ENCODE measurements at places on chromosomes 7 and 10.

DNA sequence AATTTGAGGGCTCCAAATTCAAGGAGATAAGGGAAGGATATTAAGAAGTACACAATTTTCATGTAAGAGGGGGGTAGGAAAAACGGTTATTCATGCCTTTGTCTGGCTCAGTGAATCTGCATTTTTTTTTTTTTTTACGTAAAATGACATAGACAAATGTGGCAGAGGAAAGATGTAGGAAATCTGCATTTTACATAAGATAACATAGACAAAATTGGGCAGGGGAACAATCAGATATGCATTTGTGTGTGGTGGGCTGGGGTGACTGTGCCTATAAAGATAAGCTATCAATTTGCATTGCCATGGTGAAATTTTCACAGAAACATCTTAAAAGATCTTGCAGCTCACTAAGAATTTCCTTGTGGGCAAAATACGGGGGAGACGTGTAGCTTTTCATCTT, 92.7 kb upstream of the GPR141 start:
- DNase-seq = no peak
- no peaks in the 10 kb centered on the region for H3K36me3 ChIP-seq
- H3K4me3 ChIP-seq = no peak overlapping the region
- H3K4me1 ChIP-seq = no peaks in the 10 kb centered on the region

DNA sequence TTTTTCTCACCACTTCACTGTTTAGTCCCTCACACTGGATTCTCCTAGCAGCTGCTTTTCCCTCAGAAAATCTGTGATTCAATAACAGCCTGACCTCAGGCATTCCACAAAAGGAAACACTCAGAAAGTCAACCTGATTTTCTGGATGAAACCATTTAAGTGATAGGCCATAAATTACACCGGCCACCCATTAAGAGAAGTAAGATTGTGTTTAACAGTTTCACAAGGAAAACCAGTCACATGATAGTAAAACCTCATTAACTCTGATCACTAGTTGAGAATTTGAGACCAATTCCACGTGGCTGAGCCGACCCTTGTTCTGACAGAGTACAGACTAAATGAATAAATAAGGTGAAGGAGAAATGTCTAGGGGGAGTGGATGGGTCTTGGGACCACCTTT, 7.7 kb downstream of the GRM8 start:
- no peak for DNase-seq
- H3K36me3 ChIP-seq = no peaks in the 10 kb centered on the region
- no peaks in the 10 kb centered on the region for H3K27me3 ChIP-seq
- no peaks in the 10 kb centered on the region for H3K4me1 ChIP-seq

GRCh38 chr7:142626420-142627035, 122.7 kb upstream of the PRSS1 start:
- DNase-seq = no peak
- no peak overlapping the region for H3K4me3 ChIP-seq
- no peak overlapping the region for H3K27ac ChIP-seq

DNA sequence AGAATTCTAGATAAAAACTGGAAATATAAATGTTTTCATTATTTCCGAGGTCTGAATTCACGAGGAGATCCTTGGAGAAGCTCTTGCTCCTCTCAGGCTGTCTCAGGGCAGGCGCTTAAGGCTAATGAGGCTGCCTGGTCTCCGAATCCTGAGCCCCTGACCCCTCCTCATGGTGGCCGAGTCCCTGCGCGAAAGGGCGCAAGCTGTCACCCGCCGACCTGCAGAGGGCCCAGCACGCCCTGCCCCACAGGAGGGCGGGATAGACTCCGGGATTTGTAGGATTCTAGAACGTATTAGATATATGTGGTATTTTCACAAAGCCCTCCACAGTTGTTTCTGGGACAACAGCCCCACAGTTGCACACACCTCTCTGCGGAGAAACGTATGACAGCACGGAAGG, 284.1 kb downstream of the ABCA13 start:
- no peak for DNase-seq
- no peak overlapping the region for H3K27ac ChIP-seq
- H3K27me3 ChIP-seq = no peaks in the 10 kb centered on the region
- no peaks in the 10 kb centered on the region for H3K4me1 ChIP-seq
- H3K36me3 ChIP-seq = no peaks in the 10 kb centered on the region

DNA sequence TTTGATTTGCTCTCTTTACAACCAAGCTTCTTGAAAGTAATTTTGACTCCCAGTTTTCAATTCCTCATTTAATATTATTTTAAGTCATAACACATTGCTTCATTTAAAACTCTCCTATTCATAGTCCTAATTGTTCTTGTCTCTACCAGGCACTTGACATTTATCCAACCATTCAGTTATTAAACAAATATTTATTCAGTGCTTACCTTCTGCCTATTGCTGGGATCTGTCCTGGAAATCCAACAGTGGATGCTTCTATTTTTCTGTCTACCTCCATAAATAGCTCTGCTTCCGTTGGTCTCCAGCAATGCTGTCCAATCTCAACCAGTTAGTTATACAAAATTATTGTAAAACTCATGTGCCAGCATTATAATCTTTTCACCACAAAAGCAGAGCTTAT, 615.1 kb downstream of the ZWINT start:
- H3K27me3 ChIP-seq = no peaks in the 10 kb centered on the region
- H3K4me3 ChIP-seq = no peak overlapping the region
- DNase-seq = no peak
- H3K4me1 ChIP-seq = no peaks in the 10 kb centered on the region
- no peak overlapping the region for H3K27ac ChIP-seq
- H3K36me3 ChIP-seq = no peaks in the 10 kb centered on the region

DNA sequence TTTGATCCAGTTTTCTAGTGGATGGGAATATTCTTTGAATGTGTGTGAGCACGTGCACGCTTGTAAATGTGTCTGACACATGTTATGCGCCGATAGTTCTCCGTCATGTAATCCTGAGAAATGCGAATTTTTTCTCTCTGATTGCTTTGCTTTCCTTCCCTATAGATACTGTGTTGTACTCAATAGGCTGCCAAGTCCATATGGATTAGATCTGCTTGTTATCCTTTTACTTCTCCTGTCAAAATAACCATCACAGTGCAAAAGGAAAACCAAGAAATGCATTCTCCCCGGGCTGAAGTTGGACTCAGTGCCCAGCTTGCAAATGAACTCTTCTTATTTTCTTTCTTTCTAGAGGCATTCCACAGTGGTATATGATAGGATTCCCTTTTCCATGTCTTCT, 131.9 kb downstream of the KIAA1217 start:
- no peaks in the 10 kb centered on the region for H3K27me3 ChIP-seq
- H3K27ac ChIP-seq = no peak overlapping the region
- no peak overlapping the region for H3K4me3 ChIP-seq
- H3K4me1 ChIP-seq = peaks cover 6% of the 10 kb centered on the region
- no peaks in the 10 kb centered on the region for H3K36me3 ChIP-seq
- DNase-seq = no peak

- no peaks in the 10 kb centered on the region for H3K36me3 ChIP-seq
- H3K4me1 ChIP-seq = no peaks in the 10 kb centered on the region
- no peaks in the 10 kb centered on the region for H3K27me3 ChIP-seq
- H3K4me3 ChIP-seq = no peak overlapping the region
- DNase-seq = no peak
These were observed 583.8 kb downstream of the LRMDA start for GRCh38 chr10:76015245-76015644.

DNA sequence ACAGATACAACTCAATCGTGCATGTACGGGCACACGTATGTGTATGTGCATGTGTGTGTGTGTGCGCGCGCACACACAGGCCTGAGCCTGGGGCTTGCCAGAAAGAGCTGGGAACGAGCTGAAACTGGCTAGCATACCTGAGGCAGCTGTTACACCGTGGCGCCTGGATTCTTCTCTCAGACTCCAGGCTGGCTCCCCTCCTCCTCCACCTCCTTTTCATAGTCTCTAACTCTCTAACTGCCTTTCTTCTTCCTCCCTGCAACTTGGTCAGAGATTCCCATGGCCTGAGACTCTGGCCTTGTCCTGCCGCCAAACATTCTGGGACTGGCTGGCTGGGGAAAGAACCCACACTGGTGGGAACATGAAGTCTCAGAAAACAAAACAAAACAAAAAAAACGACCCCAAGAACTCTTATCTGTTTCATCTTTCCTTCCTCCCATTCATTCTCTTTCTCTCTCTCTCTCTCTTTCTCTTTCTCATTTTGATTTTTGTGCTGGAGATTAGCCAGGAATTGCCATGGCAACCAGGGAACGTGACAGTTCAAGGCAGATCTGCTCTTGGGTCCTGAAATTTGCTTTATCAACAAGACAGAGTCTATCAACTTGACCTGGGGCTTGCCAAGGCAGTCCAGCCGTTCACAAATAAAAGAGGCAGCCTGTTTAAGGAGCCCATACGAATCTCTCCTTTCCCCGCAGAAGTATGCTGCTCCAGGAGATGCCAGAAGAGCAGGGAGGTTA, 76.8 kb upstream of the SEM1 start:
- no peak overlapping the region for H3K4me3 ChIP-seq
- H3K27ac ChIP-seq = peak overlapping the region; percentile 46
- no peaks in the 10 kb centered on the region for H3K4me1 ChIP-seq
- DNase-seq = no peak
